Mesothelial cell of epicardium (in vitro differentiated cells): ENCODE measurements at places on chromosomes 5 and 9. TPM values are rescaled to one million over a fixed set of nuclear protein-coding genes. Genes with fewer than 3 reads are reported as not detected.

The ZCCHC9 gene
- total RNA-seq = 25.4 to 27.0 TPM (median 25.6 TPM) in 3 replicates

DNA sequence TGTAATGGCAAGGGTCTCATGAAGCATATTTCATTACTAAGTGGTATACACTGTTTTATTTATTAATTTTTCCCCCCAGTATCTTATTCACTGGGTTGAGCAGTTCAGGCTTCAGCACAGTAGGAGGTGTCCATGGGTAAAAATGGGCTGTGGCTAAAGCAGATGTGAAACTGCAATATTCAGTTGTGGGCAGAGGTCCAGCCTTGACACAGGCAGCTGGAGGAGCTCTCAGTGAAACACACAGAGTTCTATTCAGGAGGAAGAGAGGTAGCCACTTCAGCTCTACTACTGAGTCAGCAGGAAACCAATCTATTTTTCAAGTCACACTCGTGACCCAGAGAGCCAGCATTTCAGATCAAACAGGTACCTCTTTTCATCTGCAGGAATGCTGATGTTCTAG, 418.3 kb downstream of the CDH10 start:
- no peaks in the 10 kb centered on the region for H3K27me3 ChIP-seq
- no peak overlapping the region for H3K27ac ChIP-seq
- no peak for DNase-seq
- H3K36me3 ChIP-seq = no peaks in the 10 kb centered on the region
- H3K4me1 ChIP-seq = peaks cover 7% of the 10 kb centered on the region

The IRX1 gene
- 68.5 to 71.5 TPM (median 68.6 TPM) in 3 replicates for total RNA-seq

The STRBP gene
- total RNA-seq = 65.9 to 67.1 TPM (median 66.9 TPM) in 3 replicates

GRCh38 chr9:133331641-133332380, 4.2 kb downstream of the SURF6 start:
- no peak for DNase-seq
- peaks cover 30% of the 10 kb centered on the region for H3K36me3 ChIP-seq
- no peaks in the 10 kb centered on the region for H3K27me3 ChIP-seq
- H3K27ac ChIP-seq = no peak overlapping the region
- peaks cover 6% of the 10 kb centered on the region for H3K4me1 ChIP-seq

GRCh38 chr5:127574852-127575679, 57.6 kb downstream of the PRRC1 start:
- no peak for DNase-seq
- no peaks in the 10 kb centered on the region for H3K4me1 ChIP-seq
- no peak overlapping the region for H3K4me3 ChIP-seq
- H3K27me3 ChIP-seq = no peaks in the 10 kb centered on the region
- no peak overlapping the region for H3K27ac ChIP-seq
- H3K36me3 ChIP-seq = no peaks in the 10 kb centered on the region

- no peak for DNase-seq
- H3K4me1 ChIP-seq = peaks cover 21% of the 10 kb centered on the region
- no peak overlapping the region for H3K4me3 ChIP-seq
- no peak overlapping the region for H3K27ac ChIP-seq
These were observed 53.2 kb upstream of the C9orf72 start for GRCh38 chr9:27626244-27627187.

The PURA gene
- 8.1 to 8.5 TPM (median 8.3 TPM) in 3 replicates for total RNA-seq
